ENCODE measurements at places on chromosomes 2 and 18. TPM values are rescaled to one million over a fixed set of nuclear protein-coding genes. Genes with fewer than 3 reads are reported as not detected.

Gene DSG1
- 5.5 TPM for total RNA-seq

Gene RGPD4
- 0.17 TPM for total RNA-seq

- no peaks in the 10 kb centered on the region for H3K4me1 ChIP-seq
- no peaks in the 10 kb centered on the region for H3K27me3 ChIP-seq
- H3K4me3 ChIP-seq, result no peak overlapping the region
- H3K27ac ChIP-seq, result no peak overlapping the region
- no peak for DNase-seq
- H3K36me3 ChIP-seq, result no peaks in the 10 kb centered on the region
Observed at GRCh38 chr18:45059695-45060094, 379.0 kb downstream of the SETBP1 start.

GRCh38 chr18:63444580-63444979 lies 22.3 kb upstream of the VPS4B start:
- H3K4me1 ChIP-seq, result no peaks in the 10 kb centered on the region
- H3K4me3 ChIP-seq, result no peak overlapping the region
- H3K27me3 ChIP-seq, result no peaks in the 10 kb centered on the region
- DNase-seq, result no peak
- H3K36me3 ChIP-seq, result no peaks in the 10 kb centered on the region

DNA sequence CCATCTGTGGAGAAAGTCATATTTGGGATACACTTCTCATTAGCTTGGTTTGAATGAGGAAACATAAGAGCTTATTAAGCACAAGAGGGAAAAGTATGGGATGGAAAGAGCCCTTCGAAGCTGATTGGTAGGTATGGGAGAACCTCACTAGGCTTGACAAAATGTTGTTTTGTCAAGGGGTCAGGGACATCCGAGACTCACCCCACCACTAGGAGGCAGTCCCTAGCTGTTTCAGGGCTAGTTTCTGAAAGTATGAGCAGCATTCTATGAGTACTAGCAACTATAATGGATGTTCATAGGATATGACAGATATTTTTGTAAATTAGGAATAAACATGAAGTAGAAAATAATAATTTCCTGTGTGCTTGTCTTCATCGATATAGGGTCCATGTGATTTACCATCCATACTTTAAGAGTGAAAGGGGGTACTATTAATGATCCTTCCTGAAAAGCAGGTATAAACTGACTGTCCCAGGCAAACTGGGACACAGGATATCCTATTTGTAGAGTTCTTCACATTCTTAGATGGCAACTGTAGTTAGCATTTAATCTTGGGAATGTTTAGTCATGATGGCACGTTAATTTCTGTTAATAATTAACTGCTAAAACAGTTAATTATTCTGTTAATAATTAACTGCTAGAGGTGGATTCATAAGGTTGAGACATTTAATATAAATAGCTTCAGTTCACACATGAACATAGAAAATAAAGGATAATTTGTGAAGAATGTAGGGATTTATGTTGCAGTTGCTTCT lies 28.4 kb downstream of the OTX1 start:
- H3K27ac ChIP-seq, result no peak overlapping the region
- H3K4me3 ChIP-seq, result no peak overlapping the region
- DNase-seq, result no peak
- no peaks in the 10 kb centered on the region for H3K27me3 ChIP-seq
- H3K4me1 ChIP-seq, result no peaks in the 10 kb centered on the region
- H3K36me3 ChIP-seq, result no peaks in the 10 kb centered on the region

Measured in prostate gland (tissue), 2 donors.